ENCODE measurements at places on chromosomes 6 and 20. TPM values are rescaled to one million over a fixed set of nuclear protein-coding genes. Genes with fewer than 3 reads are reported as not detected.

TREM2 gene
- not detected for total RNA-seq

LKAAEAR1 gene
- 0.33 TPM for total RNA-seq

MICB gene
- 22.6 TPM for total RNA-seq

RFX6 gene
- not detected for total RNA-seq

WFDC6 gene
- total RNA-seq: not detected

TUBB2A gene
- total RNA-seq: 1.2 TPM
